Vagina (tissue), 2 donors: ENCODE measurements at places on chromosomes 4 and X.

DNA sequence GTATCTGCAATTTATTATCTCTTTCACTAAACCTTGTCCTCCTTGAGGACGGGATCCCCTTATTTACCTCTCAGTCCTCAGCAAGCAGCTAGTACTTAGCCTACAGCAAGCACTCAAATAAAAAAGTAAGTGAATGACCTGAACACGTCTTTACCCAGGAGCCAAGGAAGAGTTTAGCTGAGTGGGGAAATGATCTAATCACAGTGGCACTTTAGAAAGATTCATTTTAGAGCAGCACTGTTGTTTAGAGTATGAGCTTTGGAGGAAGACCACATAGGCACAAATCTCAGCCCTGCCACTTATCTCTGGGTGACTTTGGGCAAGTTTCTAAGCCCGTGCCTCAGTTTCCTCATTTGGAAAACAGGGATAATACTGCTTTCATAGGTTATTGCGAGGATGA is 2.7 kb downstream of the FAM120C start:
- DNase-seq, result no peak

GRCh38 chr4:182137343-182137742 is 105.9 kb upstream of the TENM3 start:
- DNase-seq, result no peak

- no peak for DNase-seq
Observed at GRCh38 chr4:165915215-165915614, 42.2 kb downstream of the TLL1 start.

- DNase-seq, result no peak
Observed at GRCh38 chr4:135492439-135492838, 1290.8 kb upstream of the PABPC4L start.

- no peak for DNase-seq
Observed at GRCh38 chrX:18941896-18942295, 42.0 kb downstream of the PHKA2 start.

DNA sequence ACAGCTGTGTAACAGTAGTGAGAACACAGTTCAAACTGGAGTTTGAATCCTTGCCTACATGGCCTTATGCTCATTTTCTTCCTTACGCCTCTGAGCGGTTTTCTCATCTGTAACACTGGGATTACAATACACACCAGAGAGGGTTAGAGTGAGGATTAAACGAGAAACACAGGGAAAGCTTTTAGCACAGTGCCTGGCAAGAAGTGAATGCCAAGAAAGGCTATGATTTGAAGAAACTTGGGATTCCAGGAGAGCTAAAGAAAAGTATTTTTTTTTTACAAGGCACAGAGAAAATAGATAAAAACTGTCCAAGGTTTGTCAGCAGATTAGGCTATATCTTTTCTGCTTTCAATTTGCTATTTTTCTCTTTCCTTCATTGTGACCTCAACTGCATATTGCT is 246.4 kb downstream of the FBXW7 start:
- DNase-seq, result no peak

DNA sequence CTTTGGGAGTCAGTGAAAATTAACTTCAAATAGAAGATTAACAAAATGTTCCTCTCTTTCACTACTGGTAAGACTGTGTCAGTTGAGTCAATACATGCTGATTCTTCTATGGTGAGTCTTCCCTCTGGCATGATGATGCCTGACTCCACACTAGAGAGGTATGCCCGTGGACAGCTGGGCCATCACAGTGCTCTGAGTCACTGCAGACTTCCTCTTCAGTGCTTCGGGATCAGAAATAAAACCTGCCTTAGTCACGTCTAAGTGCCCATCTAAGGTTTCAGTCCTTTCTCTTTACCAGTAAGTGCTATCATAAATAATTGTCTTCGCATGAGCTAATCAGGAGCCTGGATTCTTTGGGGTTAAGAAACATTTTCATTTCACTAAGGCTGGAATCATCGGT is 1.6 kb upstream of the ASB5 start:
- DNase-seq, result no peak

DNA sequence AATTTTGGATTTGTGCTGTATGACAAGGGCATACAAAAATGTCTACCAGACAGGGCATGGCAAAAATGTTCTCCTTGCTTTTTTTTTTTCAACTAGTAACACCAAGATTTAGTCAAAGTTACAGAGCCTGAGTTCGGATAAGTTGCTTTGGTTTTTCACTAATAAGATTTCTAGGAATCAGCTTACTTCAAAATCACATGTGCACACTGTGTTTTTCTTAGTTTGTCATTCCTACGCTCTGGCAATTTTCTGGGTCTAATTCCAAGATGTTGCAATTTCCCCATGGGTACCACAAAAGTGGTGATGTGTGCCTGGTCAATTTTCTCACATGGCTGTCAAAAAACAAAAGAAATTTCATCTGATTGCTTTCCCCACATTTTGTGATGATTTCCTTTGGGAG is 6.3 kb downstream of the C1QTNF7 start:
- DNase-seq, result no peak

DNA sequence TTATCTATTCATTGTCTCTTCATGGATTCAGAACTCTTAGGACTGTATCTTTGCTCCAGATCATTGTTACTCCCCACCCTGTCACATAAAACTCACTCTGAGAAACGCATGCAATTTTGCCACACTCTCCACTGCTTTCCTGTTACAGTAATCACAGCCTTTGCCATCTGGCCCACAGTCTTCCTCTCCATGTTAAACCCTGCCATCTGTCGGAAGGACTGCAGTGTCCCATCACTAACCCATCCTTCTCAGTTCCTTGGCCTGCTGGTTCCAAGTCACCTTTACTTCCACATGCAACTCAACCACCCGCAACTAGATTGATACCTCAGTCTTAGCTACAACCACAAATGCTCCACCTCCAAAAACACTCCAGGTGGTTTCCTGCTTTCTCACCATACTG is 308.7 kb upstream of the FAM241A start:
- DNase-seq, result no peak

GRCh38 chr4:108592674-108592986 is 27.7 kb upstream of the RPL34 start:
- no peak for DNase-seq

DNA sequence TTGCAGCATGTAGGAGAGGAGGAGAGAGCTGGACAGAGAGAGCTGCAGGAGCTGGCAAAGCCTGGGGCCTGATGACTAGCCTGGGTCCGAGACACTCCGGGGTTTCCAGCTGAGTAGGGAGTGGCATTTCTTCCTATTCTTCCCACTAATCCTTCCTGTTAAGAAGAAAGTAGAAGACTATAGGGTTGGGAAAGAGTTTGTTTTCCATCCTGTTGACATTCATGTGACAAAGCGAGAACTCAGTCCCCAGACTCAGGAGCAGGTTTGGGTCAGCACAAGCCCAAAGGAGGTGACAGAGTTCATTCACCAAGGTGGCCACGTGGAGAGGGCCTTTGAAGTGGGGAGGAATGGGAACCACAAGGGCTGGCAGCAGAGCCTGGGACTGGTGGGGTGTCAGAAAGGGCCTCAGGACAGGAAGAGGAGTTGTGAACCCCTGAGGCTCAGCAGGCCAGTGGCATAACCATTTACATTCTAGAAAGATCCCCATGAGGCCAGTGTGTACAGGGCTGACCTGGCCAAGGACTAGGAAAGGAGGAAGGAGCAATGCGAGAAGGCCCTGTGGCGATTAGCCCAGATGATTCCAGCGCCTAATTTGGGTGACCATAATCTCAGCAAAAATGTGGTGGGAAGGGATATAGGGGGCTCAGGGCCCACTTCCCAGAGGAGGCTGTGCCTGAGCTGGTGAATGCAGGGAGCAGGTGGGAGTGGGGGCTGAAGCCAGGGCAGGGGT is 3.3 kb upstream of the HAUS3 start:
- peak; percentile 96 for DNase-seq

DNA sequence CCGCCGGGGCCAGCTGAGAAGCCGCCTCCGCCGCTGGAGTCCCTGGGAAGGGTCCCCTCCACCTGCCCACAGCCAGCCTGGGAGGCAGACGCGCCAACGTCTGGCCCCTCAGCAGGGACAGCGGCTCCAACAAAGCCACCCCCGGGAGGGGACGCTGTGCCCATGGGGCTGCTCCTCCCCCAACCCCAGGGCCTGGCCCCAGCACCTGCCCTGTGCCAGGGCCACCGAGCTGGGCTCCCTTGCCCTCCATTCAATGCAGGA is 6.1 kb upstream of the HMX1 start:
- DNase-seq, result no peak

DNA sequence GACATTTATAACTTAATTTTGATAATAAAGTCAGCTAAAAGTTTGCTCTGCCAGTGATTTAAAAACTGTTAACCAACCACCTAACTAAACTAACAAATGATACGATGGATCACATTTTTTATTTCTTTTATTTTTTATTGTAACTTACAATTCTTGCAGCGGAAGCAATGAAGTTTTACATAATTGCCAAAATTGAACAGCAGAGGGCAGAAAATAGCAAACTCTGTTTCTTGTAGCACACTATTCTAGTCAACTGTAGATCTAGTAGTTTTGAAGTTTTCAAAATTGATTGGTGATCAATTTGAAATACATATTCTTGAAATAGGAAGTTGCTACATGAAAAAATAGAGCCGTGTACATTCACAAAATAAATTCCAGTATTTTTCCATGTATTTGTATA is 2.8 kb upstream of the GRIA2 start:
- no peak for DNase-seq

GRCh38 chrX:13215729-13216128 is 104.1 kb downstream of the ATXN3L start:
- DNase-seq, result no peak

- peak; percentile 91 for DNase-seq
Observed at GRCh38 chr4:25108556-25108955, 51.7 kb downstream of the SEPSECS start.

- DNase-seq, result no peak
Observed at GRCh38 chrX:153924149-153924861, 1.8 kb downstream of the ARHGAP4 start.

- no peak for DNase-seq
Observed at GRCh38 chrX:9955506-9955905, 11.7 kb upstream of the CLDN34 start.

DNA sequence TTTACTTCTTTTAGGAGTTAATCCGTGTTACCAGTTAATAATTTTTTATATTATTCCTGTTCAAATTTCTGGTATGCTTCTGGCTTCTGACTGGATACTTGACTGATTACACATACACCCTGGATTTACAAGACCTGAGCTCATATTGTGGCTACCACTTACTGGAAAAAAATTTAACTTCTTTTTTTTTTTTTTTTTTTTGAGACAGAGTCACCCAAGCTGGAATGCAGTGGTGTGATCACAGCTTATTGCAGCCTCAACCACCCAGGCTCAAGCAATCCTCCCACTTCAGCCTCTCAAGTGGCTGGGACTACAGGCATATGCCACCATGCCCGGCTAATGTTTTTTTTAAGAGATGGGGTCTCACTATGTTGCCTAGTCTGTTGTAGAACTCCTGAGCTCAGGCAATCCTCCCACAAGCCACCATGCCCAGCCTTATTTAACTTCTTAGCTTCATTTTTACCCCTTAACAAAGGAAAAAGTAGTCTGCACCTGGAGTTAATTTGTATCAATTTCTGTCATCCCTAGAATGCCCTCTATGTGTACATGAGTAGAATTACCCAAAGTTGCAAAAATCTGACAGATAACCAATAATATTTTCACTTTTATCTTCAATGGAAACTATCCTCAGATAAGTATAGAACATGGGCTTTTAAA is 50.3 kb downstream of the TMEM165 start:
- no peak for DNase-seq

- DNase-seq, result no peak
Observed at GRCh38 chr4:124564121-124564520, 148.4 kb downstream of the ANKRD50 start.

GRCh38 chr4:1492142-1492457 is 85.9 kb upstream of the NKX1-1 start:
- no peak for DNase-seq

- DNase-seq, result no peak
Observed at GRCh38 chrX:151996347-151996746, 21.9 kb upstream of the GABRE start.

DNA sequence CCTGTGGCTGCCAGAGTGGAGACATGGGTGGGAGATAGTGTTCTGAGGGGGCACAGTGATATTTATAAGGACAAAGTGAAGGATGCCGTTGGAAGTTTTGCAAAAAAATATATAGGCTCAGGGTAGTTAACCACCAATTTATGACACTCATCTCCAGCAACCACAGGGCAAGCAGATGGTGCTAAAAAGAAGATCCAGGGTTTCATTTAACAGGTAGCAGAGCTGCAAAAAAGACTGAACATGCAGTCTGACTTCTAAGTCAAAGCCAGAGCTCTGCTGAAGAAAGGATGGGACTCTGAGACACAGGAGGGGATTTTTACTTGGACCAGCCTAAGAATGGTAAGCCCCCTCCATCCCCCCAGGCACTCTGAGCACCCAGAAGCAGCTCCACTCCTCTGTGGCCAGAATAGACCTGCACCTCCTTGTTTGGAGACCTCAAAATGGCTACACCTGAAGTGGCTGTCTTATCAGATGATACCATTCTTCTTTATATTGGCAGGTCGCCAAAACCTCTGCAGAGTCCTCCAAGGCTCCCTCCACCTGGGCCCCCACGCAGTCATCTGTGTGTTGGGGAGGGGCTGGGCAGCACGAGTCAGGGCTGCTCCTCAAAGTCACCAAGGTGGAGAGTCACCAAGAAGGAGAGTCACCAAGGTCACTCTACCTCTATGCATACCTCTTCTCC is 161.4 kb upstream of the FAM9B start:
- no peak for DNase-seq

GRCh38 chrX:138945219-138945618 is 233.7 kb upstream of the FGF13 start:
- no peak for DNase-seq

GRCh38 chrX:39802354-39802753 is 295.4 kb downstream of the BCOR start:
- DNase-seq, result no peak

- DNase-seq, result no peak
Observed at GRCh38 chr4:55125087-55125721, at the start of gene KDR. KDR (minus strand) TSS chr4:55125595; CDS start chr4:55125293, 302 bp downstream.

- no peak for DNase-seq
Observed at GRCh38 chr4:107299646-107300045, 263.5 kb upstream of the DKK2 start.

DNA sequence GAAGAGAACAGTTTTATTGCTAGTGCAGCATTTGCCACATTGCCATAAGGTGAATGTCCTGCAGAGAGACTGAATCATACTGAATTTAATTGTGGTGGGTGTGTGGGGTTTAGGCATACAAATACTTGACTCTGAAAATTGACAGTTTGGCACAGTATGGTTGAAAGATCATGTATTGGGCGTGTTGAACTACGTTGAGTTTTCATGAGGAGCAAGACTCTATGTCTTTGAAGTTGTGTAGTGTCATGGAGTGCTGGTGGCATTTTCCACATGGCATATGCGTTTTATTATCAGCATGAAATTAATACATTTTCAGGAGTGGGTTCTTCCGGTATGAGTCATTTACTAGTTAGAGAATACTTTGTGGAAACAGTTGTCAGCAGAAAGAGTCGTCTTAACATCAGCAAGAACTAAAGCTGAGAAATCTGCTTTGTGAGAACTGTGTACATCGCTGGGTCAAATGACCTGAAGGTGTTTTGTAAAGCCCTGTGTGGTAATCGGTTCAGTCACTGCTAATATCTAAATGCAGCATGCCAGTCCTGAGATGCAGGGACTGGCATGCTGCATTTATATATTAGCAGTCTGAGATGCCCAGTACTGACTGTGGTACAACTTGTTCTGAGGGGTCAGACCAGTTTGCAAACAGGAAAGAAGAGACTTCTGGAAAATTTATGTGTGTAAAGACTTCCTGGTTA is 50.3 kb downstream of the ARHGAP10 start:
- DNase-seq, result no peak
